Fibroblast of the aortic adventitia (primary cell): ENCODE measurements at places on chromosomes 4 and X.

GRCh38 chr4:15007201-15007600 lies 4.9 kb downstream of the CPEB2 start:
- DNase-seq: no peak

DNA sequence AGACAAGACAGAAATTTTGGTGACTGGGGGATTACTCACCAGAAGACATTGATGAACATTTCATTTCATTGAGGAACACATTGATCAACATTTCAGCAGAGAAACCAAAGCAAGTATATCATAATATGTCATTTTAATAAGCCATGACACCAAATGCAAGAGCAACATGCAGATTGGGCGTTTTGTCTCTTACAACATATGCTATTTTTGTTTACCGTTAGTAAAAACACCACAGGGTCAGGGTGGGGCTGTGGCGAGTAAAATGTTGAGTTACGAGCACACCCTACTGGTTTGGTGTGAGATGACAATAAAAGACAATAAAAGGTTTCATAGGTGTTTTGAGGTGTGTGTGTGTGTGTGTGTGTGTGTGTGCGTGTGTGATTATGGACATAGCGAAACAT lies 294.5 kb downstream of the PDGFC start:
- DNase-seq: peak; percentile 40

- DNase-seq: no peak
These were observed 2.4 kb upstream of the MBTPS2 start for GRCh38 chrX:21837056-21837455.

- DNase-seq: peak; percentile 97
These were observed 46.1 kb downstream of the PGRMC2 start for GRCh38 chr4:128241425-128241913.
